ENCODE measurements at places on chromosomes 11 and 22.

GRCh38 chr11:3614742-3615171 lies 27.0 kb downstream of the ART5 start:
- DNase-seq: no peak

GRCh38 chr11:63240098-63240497 lies 3.3 kb downstream of the SLC22A25 start:
- no peak for DNase-seq

DNA sequence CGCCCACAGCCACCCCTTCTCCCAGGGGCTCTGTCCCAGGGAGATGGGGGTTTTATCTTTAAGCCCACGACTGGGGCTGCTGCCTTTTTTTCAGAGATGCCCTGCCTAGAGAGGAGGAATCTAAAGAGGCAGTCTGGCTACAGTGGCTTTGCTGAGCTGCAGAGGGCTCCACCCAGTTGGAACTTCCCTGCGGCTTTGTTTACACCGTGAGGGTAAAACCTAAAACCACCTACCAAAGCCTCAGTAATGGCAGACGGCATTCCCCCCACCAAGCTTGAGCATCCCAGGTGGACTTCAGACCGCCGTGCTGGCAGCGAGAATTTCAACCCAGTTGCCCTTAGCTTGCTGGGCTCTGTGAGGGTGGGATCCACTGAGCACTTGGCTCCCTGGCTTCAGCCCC lies 535.8 kb downstream of the NELL1 start:
- DNase-seq: no peak

- no peak for DNase-seq
Measured at GRCh38 chr11:70470127-70470526, 71.8 kb downstream of the CTTN start.

DNA sequence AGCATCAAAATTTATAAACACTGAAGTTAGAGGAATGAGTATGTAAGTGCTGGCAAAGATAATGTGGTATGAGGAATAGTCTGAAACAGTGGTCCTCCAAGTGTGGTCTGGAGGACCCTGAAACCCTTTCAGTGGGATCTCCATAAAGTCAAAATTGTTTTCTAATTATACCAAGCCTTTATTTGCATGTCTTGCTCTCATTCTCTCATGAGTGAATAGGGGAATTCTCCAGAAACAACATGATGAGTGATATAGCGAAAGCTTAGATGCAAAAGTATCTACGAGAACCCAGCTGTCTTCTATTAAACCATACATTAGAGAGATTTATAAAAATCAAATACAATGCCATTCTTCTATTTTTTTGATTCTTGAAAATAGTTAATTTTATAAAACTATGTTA lies 145.0 kb upstream of the RAG2 start:
- no peak for DNase-seq

- DNase-seq: no peak
Measured at GRCh38 chr11:74739546-74740270, 8.5 kb upstream of the CHRDL2 start.

DNA sequence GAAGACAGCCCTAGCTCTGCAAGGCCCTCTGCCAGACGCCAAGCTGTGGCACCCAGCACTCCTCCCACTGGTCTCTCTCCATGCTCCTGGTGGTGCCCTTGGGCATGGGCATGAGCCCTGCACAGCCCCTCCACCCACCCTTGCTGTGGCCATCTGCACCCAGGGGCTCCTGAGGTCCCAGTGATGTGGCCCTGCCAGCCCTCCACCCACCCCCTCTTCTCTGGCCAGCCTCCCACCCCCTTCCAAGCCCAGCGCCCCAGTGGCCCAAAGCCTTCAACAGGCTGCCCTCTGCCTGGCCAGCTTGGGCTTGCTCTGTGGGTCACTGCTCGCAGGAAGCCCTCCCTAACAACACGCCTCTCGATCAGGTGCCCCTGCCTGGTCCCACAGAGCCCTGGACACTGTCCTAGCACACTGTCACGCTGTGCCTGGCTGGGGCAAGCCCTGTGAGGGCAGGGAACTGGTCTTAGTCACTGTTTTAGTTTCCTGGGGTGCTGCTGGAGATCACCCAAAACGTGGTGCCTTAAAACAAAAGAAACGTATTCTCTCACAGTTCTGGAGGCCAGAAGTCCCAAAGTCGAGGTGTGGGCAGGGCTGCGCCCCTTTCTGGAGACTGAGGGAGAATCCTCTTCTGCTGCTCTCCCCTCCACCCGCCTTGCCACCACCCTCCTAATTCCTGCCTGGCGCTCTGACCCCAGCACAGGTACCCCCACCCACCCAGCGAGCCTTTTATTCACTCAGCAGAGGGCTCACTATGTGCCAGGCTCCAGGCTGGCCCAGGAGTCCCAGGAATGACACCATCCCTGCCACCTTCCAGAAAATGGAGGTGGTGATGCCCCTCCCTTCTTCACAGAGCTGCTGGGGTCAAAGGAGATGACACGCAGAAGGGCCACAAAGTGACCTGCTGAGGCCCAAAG lies 14.7 kb downstream of the SULT4A1 start:
- DNase-seq: no peak

- DNase-seq: peak; percentile 42
Measured at GRCh38 chr22:45478108-45478771, 24.4 kb upstream of the FBLN1 start.

GRCh38 chr11:111378861-111379601 lies at the start of gene POU2AF1:
TSS of gene POU2AF1 (minus strand) at chr11:111379275. CDS start at chr11:111379177, 98 bp downstream.
- no peak for DNase-seq

GRCh38 chr22:35634015-35634414 lies 14.2 kb upstream of the APOL6 start:
- no peak for DNase-seq

DNA sequence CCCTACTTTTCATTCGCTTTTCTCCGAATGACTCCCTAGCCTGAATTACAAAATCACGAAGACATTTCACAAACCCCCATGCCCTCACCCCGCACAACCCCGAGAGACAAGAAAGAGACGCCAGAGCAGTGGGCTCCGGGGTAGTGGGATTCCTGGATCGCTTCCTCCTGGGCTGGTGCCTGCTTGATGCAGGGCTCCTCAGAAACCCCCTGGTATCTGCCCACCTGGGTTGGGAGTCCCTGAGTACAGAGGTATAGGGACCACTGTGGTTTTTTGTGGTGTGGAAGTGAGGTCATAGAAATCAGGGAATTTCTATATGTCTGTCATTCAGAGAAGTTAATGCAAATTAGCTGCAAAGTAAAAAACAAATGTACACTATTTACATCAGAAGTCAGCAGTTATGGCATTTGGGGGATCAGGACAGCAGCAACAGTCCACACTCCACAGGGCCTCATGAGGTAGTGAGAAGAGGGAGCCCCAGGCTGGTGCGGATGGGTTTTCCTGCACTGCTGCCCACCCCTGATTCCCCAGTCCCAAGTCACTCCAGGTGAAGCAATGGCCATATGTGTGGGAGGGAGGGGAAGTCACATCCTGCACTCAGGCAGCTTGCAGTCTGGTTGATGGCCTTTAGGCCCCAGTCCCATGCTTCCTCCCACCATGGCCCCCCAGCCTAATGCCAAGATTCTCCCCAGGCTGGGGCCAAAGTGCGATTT lies 39.6 kb downstream of the BUD13 start:
- no peak for DNase-seq

DNA sequence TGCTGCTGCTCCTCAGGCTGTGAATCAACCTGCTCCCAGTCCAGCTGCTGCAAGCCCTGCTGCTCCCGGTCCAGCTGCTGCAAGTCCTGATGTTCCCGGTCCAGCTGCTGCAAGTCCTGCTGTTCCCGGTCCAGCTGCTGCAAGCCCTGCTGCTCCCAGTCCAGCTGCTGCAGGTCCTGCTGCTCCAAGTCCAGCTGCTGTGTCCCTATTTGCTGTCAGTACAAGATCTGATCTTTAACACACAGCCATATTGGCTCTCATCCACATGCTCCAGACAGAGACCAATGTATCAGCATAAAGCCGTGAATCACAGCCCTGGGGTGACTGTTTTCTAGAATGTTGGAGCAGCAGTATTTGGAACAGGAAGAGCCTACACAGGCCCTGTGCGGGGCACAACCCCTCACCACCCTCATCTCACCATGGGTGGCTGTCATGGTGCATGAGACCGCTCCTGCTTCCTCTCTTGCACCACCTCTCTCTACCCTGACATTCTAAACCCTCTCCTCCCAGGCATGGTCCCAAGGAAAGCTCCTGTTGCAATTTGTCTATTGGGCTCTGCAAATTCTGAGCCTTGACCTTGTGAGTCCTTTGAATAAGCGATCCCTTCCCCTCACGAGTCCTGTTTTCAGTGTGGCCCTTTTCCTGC lies 3.5 kb downstream of the KRTAP5-10 start:
- DNase-seq: no peak

- DNase-seq: no peak
Measured at GRCh38 chr11:43923406-43924111, 18.9 kb upstream of the C11orf96 start.

- DNase-seq: no peak
Measured at GRCh38 chr11:28951191-28951590, 843.0 kb downstream of the METTL15 start.

- DNase-seq: no peak
Measured at GRCh38 chr11:118889797-118890196, 6.1 kb downstream of the CXCR5 start.

- DNase-seq: no peak
Measured at GRCh38 chr11:1623716-1624115, 1.8 kb upstream of the KRTAP5-4 start.

- DNase-seq: no peak
Measured at GRCh38 chr11:18203723-18204122, 31.1 kb downstream of the MRGPRX4 start.

Measured in urinary bladder (tissue), 4 donors.